Hindlimb muscle (tissue), 1 donor: ENCODE measurements at places on chromosomes 1 and 21. TPM values are rescaled to one million over a fixed set of nuclear protein-coding genes. Genes with fewer than 3 reads are reported as not detected.

TMEM79 gene
- polyA plus RNA-seq, result 5.0 TPM

MTARC1 gene
- polyA plus RNA-seq, result 5.7 TPM

COL8A2 gene
- 6.9 TPM for polyA plus RNA-seq

DNA sequence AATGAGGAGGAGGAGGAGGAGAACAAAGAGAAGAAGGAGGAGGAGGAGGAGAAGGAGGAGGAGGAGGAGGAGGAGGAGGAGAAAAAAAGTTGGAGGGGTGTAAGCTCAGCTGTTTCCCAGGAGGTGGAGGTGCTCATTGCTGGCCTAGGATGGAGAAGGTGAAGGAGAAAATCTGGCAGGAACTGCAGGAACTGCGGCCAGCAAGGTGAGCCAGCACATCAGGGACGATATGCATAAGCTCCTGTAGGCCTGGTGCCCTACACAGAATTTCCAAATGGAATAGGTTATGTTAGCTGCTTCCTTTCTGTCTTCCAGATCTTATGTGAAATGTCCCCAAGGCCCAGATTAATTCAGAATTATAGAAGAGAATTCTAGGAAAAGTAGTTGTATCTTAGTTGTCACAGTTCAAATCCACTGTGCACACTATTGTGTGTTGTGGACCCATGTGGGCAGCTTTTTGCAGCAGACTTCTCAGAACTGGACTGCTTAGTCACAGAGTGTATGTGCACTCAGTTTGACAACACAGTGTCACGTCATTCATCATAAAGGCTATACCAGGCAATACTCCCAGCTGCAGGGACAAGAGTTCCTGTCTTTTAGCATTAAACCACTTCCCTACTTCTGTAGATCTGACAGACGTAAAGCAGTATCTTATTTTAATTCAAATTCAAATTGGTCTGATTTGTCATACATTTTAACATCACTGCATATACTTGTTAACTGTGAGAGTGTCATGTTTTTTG is 303.7 kb downstream of the HLX start:
- DNase-seq, result no peak

DNA sequence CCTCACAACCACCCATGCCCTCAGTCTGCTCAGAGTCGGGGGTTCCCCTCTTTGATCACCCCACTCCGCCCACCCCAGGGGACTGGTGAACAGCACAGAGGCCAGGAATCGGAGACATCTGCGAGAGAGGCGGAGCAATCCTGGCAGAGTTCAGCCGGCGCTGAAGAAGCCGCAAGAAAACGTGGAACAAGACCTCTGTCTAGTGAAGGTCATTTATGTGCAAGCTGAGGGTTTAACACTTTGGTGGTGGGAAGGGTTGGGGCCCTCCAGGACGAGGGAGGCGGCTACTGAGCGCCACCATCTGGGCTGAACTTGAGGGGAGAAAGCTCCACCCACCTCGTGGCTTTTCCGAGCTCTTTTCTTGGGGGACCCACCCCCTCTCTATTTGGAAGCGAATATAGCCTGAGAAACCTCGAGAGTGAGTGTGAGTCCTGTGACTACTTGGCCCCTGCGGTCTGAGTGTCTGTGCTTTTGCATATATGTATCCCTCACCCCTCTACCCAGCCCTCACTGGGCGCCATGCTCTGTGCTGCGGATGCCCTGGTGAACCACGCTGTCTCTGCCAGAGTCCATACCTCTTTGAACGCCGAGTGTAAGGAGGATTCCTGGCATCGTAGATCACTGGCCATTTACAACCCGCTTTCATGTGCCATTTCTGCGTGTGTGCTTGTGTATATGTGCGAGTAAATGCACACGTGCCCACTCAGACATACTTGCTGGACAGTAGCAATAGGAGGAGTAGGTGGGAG is 1.2 kb upstream of the EPHA10 start:
- DNase-seq, result no peak

DNA sequence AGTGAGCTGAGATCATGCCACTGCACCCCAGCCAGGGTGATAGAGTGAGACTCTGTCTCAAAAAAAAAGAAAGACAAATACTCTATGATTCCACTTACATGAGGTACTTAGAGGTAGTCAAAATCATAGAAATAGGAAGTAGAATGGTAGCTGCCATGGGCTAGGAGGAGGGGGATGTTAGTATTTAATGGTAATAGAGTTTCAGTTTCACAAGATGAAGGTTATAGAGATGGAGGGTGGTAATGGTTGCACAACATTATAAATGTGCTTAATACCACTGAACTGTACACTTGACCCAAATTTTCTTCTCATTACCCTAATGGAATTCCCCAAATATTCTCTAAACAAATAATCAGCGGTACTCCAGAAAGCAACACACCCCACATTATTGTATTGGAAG is 12.8 kb downstream of the EIF2B3 start:
- DNase-seq, result no peak

- DNase-seq, result no peak
These were observed 81.6 kb downstream of the KIRREL1 start for GRCh38 chr1:158075078-158075477.

DNA sequence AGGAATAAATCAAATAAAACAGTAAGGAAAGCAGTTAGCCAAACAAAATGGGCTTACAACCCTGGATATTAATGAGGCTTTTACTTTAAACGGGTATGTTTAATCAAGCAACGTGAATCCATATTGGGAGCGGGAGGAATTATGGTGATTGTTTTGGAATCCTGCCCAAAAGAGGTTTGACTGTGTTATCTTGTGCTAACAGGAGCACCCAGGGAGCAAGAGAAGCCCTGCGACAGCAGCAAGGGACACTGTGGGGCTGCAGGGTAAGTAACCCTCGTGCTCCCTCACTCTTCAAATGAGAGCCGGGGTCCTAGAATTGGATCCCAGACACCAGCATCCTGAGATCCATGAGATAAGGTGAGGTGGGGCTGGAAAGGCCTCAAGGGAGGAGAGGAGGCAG is 72.6 kb upstream of the PGBD5 start:
- DNase-seq, result no peak

GRCh38 chr21:33940164-33940880 is 24.7 kb upstream of the ATP5PO start:
- DNase-seq, result no peak

DNA sequence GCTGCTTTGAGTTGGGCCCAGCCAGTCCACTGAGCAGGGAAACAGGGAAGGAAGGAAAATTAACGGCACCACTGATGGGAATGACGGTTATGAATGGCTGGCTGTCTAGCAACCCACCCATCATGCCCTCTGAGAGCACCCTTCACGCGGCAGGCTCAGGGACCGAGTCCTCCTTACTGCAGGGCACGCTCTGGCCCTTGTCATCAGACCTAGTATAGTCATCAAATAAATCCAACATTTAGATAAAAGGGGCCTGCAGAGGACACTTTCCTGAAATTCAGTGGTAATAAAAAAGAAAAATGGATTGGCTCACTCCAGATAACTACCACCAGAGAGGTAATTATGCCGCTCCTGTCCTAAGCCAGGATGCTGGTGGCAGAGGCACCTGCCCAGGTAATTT is 509.4 kb downstream of the MATN1 start:
- DNase-seq, result no peak
